Muscle of back (tissue), 13 donors: ENCODE measurements at places on chromosomes 11 and 22. TPM values are rescaled to one million over a fixed set of nuclear protein-coding genes. Genes with fewer than 3 reads are reported as not detected.

DNA sequence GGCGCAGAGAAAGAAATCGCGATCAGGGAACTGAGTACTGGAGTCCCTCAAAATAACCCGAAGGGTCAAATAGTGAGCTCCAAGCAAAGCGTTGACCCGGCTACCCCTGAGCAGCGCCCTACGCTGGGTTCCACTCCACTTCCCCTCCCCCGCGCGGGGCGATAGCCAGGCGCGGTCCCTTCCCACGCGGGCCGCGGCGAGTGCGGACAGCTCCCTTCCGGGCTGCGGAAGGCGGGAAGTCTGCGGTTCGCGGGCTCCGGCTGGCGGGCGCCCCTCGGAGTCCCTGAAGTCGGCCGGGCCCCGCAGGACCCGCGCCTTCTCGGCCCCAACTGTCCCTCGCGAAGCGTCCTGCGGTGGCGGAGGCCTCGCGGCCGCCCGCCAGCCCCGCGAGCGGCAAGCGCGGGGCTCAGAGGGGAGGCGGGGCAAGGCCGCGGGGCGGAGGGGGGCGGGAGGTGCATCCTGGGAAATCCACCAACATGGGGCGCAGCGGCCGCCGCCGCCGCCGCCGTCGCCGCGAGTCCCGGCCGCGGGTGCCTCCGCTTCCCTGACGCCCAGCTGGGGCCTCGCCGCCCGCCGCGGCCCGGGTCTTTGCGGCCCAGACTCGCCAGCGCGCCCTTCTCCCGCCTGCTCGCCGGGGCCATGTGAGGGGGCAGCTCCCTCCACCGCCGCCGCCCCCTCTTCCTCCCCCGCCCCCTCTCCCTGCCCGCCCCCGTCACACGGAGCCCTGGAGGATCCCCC lies at the start of gene QSER1:
Gene QSER1, plus strand, starts transcription at position 457 of the 738 bp plus-strand sequence. CDS start 315 bp downstream, outside the sequence.
- DNase-seq, result peak; percentile 93

The ART5 gene
- 3.0 TPM for polyA plus RNA-seq

The MAPK8IP1 gene
- 25.1 TPM for polyA plus RNA-seq

The PAX6 gene
- 0.63 TPM for polyA plus RNA-seq

DNA sequence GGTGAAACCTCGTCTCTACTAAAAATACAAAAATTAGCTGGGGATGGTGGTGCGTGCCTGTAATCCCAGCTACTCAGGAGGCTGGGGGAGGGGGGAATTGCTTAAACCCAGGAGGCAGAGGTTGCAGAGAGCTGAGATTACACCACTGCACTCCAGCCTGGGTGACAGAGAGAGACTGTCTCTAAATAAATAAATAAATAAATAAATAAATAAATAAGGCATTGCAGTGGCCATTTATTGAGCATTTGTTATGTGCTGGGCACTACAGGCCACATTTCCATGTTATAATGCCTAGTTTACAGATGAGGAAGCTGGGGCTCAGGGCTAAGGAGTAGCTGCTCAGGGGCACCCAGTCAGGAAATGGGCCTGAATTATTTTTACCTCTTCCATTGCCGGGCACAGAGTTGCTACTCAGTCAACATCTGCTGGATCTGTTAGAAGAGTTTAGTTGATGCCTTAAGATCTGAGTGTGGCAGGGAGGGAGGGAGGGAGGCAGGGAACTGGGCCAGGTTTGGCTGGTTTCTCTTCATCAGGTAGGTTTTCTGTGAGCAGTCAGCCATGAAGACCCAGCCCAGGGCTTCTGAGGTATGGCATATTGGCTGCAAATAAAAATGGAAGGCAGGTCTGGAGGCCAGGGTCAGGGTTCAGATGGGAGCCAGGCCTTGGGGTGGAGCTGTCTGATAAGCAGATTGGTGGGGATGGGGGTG lies 5.6 kb downstream of the PVALB start:
- DNase-seq, result no peak
